Femur (tissue), 1 donor: ENCODE measurements at places on chromosomes 3 and 15.

GRCh38 chr3:155747286-155747945, 2.5 kb upstream of the PLCH1 start:
- DNase-seq: no peak

- no peak for DNase-seq
These were observed 234.6 kb downstream of the RBMS3 start for GRCh38 chr3:29515451-29515850.

DNA sequence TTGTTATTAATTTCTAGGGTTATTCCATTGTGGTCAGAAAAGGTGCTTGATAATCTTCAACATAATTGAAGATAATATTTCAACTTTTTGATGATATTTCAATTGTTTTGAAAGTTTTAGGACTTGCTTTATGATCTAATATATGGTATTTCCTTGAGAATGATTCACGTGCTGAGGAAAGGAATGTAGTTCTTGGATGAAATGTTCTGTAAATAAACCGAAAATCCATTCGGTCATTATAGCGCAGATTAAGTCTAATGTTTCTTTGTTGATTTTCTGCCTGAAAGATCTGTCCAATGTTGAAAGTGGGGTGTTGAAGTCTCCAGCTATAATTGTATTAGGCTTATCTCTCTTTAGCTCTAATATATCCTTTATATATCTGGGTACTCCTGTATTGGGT, 617.5 kb upstream of the NECTIN3 start:
- DNase-seq: no peak

GRCh38 chr3:32238453-32239306, at the start of gene CMTM8:
TSS of gene CMTM8 (plus strand) at chr3:32238680. CDS start at chr3:32238973, 293 bp downstream.
- DNase-seq: peak; percentile 64

DNA sequence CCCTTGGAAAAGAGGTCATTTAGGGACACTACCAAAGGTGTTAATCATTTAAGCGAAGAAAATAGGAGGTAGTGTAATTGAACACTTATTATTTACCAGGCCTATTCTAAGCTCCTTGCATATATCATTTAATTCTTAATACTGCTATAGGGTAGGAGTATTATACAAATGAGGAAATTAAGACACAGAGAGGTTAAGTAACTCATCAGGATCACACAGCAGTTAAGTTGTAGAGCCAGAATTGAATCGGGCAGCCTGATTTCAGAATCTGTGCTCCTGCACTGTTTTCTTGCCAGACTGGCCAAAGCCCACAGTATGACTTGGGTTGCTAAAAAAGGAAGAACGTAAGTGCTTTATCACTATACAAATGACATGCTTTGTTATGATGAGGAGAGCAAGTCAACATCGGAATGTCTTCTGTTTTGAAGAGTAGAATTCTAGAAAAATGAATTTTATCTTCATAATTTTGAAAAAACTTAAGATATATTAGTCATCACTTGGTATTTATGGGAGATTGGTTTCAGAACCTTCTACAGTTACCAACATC, 31.4 kb downstream of the HPS3 start:
- no peak for DNase-seq

- peak; percentile 88 for DNase-seq
These were observed 171.9 kb downstream of the FMN1 start for GRCh38 chr15:33022629-33023028.
